NCI-H460 (cell line): ENCODE measurements at places on chromosomes 6 and 20.

DNA sequence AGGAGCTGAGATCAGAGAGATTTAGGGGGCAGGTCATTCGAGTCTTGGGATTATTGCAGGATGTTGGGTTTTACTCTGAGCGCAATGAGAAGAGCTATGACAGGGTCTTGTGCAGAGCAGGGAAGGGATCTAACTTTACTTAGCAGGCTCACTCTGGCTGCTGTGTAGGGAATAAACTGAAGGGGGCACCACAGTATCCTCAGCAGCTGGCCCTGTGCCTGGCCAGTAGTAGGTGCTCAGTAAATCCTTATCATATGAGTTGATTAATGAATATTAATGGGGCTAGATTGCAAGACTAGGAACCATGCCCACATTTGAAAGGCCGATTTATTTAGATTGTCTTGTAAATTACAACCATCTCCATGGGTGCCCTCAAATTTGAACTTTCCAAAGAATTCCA lies 4.6 kb upstream of the MDGA1 start:
- no peak for DNase-seq

DNA sequence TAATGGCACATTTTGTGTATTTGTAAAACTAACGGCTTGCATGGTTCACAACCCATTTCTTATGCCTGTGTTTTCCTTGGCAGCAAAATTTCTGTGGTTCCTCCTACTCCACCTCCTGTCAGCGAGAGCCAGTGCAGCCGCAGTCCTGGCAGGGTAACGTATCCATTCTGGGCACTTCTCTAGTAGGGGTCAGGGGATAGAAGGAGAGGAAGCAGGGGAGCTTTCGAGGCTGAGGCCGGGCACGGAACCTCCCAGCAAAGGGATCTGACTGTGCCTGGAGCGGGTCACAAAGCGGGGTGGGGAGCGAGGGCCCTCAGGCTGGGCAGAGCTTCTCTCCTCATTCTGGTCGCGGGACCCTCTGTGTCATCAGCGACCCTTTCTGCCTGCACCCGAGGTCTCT lies 58.4 kb downstream of the SYTL3 start:
- no peak for DNase-seq

- DNase-seq: no peak
These were observed 80.5 kb upstream of the NAA20 start for GRCh38 chr20:19936466-19937200.

DNA sequence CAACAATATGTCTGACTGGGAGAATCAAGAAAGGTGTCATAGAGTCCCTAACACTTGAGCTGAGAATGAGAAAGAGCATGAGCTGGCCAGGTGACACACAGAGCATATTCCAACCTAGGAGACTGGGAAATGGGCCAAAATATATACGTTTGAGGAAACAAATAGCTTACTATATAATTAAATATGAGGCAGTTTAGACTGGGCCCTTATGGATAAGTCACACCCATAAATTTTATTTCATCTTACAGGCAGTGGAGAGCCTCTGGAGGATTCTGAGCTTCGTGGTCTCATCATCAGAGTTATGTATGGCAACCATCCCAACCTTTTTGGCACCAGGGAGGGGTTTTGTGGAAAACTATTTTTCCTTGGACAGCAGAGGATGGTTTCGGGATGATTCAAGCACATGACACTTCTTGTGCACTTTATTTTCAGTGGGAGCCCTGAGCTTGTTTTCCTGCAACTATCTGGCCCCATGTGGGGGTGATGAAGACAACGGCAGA lies 12.9 kb upstream of the NQO2 start:
- DNase-seq: no peak

- DNase-seq: no peak
These were observed 7.5 kb downstream of the YTHDF1 start for GRCh38 chr20:63208346-63208909.

GRCh38 chr6:20719980-20720379 lies 185.7 kb downstream of the CDKAL1 start:
- DNase-seq: no peak

DNA sequence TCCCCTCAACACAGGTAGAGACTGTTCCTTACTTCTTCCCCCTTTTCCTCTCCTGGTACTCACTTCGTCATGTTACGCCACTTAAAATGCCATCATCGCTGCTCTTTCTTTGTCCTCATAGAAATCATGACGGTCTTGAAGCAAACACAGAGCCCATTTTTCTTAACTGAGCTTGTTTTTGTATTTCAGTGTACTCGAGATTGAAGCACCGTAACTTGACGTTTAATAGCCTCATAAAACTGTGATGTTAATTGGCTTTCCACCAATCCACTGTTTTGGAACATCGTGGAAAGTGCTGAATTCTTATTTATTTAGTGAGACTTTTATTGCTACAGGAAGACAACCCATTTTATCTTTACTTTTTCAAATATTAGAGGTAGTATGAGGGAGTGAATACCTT lies 38.7 kb downstream of the DUSP22 start:
- DNase-seq: no peak

- no peak for DNase-seq
These were observed 100.7 kb upstream of the PTPN1 start for GRCh38 chr20:50409495-50409894.

DNA sequence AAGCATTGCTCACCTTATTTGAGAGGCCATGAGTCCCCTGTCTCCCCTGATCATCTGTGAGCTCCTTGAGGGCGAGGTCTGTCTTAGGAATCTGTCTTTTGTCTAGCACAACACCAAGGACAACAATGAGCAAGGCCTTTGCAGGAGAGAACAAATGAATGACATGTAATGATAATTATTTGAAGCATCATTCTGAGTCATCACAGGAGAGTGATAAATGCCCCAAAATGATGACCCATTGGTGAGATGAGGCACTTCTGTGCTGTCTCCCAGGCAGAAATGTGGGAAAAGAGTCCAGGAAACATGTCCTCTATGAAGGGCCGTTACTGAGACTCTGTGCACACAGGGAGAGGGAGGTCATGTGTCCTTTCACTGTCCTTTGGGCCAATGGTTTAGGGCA lies 105.2 kb upstream of the LRFN2 start:
- DNase-seq: no peak

GRCh38 chr20:5315807-5316187 lies 957 bp downstream of the PROKR2 start:
- DNase-seq: no peak

DNA sequence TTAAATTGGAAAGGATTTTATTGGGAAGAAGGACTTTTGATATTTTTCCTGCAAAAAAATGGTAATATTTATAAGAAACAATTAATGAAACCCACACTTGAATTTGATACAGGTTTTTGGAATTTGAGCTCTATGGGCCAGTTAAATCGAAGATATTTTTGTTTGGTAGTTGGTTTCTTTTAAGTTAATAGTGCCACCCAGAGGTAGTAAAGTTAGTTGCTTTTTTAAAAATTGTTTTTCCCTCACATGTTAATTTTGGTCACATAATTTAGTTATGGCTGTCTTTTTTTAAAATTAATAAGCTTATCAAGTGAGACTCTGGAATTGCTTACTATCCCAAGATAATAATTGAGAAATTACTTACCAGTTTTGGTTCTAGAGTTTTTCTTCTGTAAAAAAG lies 7.1 kb downstream of the PRIM2 start:
- DNase-seq: no peak

- no peak for DNase-seq
These were observed 2.6 kb upstream of the TRIM38 start for GRCh38 chr6:25959890-25960536.

DNA sequence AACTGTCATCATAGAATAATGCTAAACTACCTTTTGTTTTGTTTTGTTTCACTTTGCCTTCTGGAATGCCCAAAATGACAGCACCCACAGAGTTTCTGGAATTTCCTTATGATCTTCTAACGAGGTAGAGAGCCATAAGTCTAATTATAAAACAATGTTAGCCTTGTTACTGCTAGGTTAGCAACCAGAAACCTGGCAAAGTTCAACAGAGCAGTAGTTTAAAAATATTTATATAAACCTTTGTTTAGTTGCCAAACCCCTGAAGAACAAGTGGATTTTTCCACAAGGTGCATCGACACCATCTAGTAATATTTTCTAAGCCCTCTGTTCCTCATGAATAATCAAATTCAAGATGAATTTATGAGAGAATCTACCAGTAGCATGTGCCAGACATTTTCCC lies 27.6 kb upstream of the IPCEF1 start:
- no peak for DNase-seq

DNA sequence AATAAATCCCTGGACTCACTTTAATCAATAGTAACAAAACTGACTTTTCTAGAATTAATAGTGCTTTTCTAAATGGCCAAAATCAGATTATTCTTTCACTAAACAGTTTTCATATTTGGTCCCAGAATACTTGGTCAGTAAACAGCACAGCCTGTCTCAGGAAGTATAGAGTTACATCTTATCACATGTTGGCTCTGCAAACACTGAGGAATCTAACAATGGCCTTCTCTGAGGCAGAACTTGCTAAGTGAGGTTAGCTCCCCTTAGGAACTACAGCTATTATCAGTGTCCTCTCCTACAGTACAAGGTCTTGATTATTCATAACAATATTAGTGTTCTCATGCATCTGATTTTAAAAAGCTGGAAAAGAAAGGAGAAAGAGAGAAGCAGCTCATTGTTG lies 1622.8 kb downstream of the HACE1 start:
- no peak for DNase-seq

- DNase-seq: no peak
These were observed 14.7 kb downstream of the AKIRIN2 start for GRCh38 chr6:87687296-87687695.

DNA sequence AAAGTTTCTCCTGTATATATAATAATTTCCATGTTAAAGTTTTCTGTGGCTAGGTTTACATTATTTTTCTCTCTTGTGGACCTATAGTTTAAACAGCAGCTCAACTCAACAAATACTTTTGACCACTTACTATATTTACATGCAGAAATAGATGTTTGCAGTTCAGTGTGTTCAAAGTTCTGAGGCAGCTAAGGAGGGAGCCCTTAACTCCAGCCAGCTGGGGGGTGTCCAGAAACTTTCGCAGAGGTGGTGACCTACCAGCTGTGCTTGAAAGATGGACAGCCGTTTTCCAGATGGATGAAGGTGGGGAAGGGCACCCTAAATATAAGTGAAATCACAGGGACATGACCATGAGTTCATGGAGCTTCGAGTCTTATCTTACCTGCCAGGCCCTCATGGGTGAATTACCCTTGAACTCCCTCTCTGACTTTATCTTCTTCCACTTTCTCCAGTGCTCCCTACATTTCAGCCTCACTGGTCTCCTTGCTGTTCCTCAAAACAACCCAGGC lies 33.4 kb downstream of the DHX35 start:
- no peak for DNase-seq

- DNase-seq: peak; percentile 27
These were observed 371.9 kb upstream of the ID4 start for GRCh38 chr6:19465256-19465655.
